HFFc6 (cell line): ENCODE measurements at places on chromosomes 11 and 22. TPM values are rescaled to one million over a fixed set of nuclear protein-coding genes. Genes with fewer than 3 reads are reported as not detected.

DNA sequence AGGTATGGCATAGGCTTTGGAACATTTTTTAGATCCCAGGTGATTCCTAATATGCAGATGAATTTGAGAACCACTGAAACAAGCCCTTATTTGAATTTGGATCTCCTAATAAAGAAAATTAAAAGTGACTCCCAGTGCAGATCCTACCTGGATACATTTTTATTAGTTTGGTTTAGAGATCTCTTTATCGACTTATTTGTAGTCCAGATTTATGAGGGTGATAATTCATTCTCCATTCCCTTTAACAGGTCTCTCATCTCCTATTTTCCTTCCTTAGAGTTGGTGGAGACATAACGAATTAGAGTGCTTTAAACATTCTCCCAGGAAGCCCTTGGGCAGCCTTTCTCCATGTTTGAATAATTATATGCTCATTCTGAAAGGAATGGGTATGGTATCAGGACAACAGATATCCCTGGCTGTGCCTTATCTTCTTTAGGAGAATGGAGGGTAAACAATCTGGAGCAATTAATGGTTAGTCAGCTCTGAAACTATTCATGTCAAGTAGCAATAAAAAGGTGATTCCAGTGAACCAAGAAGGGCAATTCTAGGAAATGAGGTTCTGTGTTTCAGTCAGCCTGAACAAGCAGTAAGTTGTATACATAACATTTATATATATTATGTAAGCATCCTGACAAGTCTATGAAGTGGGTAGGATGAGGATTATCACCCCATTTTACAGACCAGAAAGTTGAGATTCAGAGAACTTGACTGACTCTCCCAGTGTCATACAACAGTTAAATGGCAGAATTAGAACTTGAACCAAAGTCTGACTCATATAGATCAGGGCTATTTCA lies 53.9 kb upstream of the RCE1 start:
- no peaks in the 10 kb centered on the region for H3K27me3 ChIP-seq
- H3K27ac ChIP-seq, result peak overlapping the region; percentile 34
- peak; percentile 77 for DNase-seq
- H3K4me3 ChIP-seq, result no peak overlapping the region; the same call in 1 of the 2 replicates
- H3K4me1 ChIP-seq, result peaks cover 15% of the 10 kb centered on the region

DNA sequence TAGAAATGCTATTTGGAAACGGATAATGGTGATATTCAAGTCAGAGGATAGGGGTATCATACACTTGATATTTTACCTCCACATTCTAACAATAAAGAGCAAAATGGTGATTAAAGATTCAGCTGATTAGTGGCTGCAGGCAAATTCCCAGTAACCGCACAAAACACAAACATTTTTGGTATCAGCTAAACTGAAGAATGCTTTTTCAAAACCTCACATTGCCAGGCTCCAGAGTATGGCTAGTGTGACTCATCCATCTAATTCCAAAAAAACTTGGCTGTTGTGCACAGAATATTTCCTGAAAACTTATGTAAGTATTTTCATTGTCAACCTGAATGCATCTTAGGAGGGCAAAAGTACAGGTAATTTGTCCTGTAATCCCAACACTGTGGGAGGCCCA lies 10.9 kb downstream of the SRPRA start:
- H3K4me1 ChIP-seq, result peaks cover 37% of the 10 kb centered on the region
- peak overlapping the region; percentile 60 for H3K27ac ChIP-seq
- H3K4me3 ChIP-seq, result peak overlapping the region; percentile 23; the same call in 1 of the 2 replicates
- no peaks in the 10 kb centered on the region for H3K27me3 ChIP-seq
- peak; percentile 74 for DNase-seq

- peaks cover 9% of the 10 kb centered on the region for H3K4me1 ChIP-seq
- H3K36me3 ChIP-seq, result peaks cover 6% of the 10 kb centered on the region
- H3K4me3 ChIP-seq, result no peak overlapping the region
- H3K27ac ChIP-seq, result no peak overlapping the region
Observed at GRCh38 chr22:47155912-47156311, 393.5 kb downstream of the TBC1D22A start.

DNA sequence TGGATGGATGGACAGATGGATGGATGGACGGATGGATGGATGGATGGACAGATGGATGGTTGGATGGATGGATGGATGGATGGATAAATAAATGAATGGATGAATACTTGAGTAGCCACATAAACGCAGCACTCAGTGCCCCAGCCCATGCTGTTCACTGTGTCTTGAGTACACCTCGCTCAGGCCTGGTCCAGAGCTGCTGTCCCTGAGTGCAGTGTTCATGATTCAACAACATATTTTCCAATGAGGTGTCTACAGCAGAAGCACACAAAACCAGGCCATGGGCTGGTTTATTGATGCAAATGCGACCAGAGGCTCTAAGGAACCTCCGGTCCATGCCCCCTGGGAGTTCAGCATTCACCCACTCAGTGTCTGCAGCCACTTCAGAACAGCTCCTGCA lies 584.3 kb downstream of the BRD1 start:
- H3K27me3 ChIP-seq, result no peaks in the 10 kb centered on the region
- no peaks in the 10 kb centered on the region for H3K4me1 ChIP-seq
- no peak for DNase-seq
- no peak overlapping the region for H3K27ac ChIP-seq
- no peaks in the 10 kb centered on the region; the same call in 1 of the 2 replicates for H3K36me3 ChIP-seq

The C22orf15 gene
- 0.97 to 4.0 TPM (median 2.3 TPM) in 3 replicates for total RNA-seq
